Activated CD8-positive, alpha-beta memory T cell treated with anti-CD3 and anti-CD28 coated beads, Interleukin-2, amount 50 U/mL, for 4 hours (primary cell): ENCODE measurements at places on chromosomes 1 and 21.
A peak's percentile ranks its signal among the peaks of the same experiment; 100 is the strongest.

DNA sequence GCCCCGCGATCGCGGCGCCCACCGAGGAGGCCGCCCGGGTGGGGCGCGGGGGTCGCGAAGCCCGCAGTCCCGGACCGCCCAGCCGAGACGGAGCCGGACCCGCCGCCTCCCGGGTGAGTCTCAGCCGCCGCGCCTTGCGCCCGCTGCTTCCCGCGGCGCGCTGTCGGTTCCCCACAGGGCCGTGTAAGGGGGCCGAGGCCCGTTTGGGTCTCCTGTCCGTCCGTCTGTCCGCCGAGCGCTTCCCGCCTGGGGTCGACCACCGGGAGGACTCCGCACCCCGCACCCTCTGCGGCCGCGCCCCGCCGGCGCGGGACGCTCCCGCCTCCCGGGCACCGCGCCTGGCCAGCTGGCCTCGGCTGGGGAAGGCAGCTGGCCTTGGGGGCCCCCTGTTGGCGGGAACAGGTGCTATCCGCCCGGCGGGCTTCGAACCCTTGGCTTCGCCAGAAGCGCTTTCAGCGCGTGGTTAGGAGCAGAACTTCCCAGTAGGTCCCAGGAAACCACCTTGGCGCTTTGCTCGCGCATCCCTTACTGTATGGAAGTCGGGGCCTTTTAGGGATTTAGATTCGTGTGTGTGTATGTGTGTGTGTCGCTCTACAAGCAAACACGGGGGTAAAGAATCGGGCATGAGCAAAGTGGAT is 414 bp downstream of the TMEM51 start:
- DNase-seq = peak; percentile 23

GRCh38 chr1:72202761-72203160 is 79.6 kb downstream of the NEGR1 start:
- DNase-seq = no peak

DNA sequence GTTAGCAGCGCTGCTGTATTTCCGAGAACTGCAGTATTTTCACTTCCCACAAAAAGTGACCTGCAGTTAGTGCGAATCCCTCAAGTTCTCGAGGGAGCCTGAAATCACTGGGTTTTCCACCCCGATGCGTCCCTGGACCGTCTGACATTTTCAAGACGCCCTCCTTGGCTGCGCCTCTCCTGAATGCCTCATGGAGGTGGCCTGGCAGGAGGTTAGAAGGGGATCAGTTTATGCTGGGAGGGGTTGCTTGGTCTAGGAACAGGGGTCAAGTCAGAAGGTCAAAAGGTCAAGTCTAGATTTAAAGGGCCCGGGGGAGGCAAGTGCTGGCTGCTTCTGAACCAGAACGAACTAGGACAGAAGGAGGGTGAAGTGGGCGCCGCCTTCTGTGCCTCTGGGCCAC is 176.8 kb downstream of the PRDM16 start:
- no peak for DNase-seq

DNA sequence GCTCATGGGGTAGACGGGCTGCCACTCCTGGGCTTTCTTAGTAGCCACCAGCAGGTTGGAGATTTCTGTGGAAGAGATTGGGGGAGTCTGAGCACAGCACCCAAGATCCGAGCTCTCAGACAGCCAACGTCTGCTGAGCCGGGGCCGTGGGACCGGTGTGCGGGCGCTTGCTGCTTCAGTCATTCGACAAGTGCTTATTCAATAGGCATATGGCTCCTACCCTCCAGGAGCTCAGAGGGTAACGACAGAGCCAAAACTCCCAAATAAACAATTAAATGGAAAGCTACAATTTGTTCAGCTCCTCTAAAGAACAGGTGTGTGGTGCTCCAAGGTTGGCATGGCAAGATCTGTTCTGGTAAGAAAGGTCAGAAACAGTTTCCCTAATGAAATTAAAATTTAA is 106.0 kb downstream of the RAVER2 start:
- no peak for DNase-seq

DNA sequence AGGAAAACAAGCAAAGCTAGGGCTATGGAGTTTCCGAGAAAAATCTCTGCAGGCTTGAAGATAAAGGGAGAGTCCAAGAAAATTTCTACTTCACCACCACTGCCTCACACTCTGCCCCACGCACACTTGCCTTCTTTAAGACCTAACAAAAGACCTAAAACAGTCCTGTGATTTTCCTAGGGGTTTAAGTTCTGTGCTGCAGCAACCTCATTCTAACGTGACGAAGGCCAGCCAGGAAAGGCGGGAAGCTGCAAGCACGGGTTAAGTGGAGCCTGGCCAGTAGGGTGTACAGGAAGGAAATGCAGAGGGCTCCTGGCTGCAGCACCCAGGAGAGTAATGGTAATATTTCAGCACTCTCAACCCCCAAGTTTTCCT is 1.5 kb downstream of the SPATA6 start:
- DNase-seq = no peak

DNA sequence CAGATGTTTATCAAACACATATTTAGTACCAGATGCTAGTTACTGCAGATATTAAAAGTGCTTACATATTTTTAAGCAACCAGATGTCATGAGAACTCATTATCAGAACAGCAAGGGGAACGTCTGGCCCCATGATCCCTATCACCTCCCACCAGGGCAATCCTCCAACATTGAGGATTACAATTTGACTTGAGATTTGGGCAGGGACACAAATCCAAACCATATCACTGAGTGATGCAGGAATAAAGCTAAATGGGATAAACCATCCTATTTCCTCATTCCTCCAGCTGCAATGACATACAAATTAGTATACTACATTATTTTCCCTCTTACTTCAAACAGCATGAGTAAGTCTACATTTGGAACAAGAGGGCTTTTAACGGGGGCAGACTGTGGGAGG is 3.1 kb upstream of the KCNK2 start:
- no peak for DNase-seq

- no peak for DNase-seq
Measured at GRCh38 chr1:203104789-203105390, 19.1 kb upstream of the MYOG start.

GRCh38 chr1:160708118-160708517 is 3.5 kb downstream of the CD48 start:
- DNase-seq = no peak

GRCh38 chr1:101730559-101730958 is 266.2 kb downstream of the OLFM3 start:
- DNase-seq = no peak

DNA sequence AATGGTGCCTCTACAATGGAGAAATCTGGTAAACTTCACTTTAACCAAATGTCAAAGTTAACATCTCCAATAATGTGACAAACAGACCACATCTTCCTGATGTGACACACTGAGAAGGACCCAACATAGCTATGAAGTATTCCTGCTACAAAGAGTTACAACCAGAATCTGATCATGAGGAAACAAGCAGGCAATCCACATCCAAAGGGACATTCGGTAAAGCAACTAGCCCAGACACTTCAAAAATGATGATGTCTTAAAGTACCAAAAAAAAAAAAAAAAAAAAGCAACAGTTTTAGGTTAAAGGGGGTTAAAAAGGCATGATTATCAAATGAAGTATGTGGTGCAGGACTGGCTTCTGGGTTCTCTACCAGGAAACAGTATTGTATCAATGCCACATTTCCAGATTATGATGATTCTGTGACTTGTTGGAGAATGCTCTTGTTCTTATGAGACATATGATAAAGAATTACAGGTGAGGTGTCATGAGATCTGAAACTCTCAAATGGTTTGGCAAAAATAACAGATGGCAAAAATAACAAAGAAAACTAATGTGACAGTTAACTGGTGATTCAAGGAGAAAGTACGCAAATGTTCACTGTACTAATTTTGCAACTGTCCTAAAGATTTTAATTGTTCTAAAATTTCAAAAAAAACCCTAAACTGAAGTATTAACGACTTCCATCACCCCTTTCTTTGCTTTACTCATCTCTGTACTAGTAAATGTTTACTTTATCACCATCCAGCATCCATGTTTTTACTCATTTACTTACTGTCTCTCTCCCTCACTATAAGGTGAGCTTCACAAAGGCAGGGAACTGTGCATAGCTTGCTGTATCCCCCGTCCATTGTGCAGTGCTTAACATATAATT is 2.8 kb downstream of the CD58 start:
- DNase-seq = no peak

- peak; percentile 53 for DNase-seq
Measured at GRCh38 chr1:40948741-40949443, 30.6 kb upstream of the CTPS1 start.

GRCh38 chr1:58929671-58930325 is 146.0 kb upstream of the JUN start:
- DNase-seq = peak; percentile 92

DNA sequence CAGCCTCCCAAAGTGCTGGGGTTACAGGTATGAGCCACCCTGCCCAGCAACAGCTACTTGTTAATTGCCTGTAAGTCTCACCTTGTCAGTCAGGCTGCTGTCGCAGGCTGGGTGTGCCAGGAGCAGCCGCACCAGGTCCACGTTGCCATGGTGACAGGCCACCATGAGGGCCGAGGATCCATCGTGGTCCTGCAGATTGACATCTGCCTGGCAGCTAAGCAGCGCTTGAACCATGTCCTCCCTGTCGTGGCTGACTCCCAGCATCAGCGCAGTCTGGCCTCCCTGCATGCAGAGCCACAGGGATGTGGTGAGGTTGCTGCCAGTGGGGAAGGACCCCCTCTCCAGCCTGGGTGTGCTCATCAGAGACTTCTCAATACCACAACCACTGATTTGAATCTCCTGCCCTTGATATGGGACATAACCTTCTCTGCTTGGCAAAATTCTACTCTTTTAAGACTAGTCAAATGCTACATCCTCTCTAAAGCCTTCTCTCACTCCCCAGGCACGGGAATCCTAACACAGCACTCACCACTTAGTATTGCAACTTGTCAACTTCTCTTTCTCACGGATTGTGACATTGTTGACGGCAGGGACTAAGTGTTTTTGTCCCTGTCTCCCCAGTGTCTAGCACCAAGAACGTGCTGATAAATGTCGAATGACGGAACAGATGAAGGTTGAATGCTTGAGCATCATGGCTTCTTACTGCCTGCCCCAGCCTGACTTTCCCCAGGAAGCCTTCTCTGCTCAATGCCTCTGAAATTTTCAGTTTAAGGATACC is 52.9 kb downstream of the L1TD1 start:
- DNase-seq = no peak

GRCh38 chr1:36126797-36127500 is 1.9 kb upstream of the COL8A2 start:
- no peak for DNase-seq

DNA sequence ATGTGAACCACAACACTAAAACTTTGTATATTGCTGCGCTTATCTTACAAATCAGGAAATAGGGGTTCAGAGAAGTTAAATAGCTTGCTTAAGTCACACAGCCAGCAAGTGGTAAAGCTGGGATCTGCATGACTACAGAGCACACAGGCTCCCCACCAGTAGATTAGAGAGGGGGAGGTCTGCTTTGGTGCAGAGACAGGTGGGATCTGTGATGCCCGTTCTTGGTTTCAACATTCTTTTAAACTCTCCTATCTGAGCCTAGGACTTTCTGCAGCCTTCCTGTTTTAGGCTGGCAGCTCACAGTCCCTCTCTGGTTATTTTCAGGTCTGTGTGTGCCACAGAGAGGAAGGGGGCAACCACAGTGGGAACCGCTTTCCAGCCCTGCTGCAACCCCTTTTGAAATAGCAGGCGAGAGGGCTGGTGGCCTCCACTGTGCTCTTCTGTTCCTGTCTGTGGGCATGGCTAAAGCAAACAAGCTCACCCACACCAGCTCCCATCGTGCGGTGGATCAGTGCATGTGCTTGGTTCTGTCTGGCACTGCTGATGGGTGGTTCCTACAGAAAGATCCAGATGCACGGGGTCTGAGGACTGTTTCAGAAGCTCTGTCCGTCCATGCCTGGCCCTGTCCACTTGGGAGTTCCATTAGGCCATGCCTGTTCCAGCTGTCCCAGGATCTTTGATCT is 1.7 kb upstream of the IL6R start:
- DNase-seq = peak; percentile 40

- DNase-seq = no peak
Measured at GRCh38 chr1:1117469-1117831, 1.6 kb upstream of the C1orf159 start.

DNA sequence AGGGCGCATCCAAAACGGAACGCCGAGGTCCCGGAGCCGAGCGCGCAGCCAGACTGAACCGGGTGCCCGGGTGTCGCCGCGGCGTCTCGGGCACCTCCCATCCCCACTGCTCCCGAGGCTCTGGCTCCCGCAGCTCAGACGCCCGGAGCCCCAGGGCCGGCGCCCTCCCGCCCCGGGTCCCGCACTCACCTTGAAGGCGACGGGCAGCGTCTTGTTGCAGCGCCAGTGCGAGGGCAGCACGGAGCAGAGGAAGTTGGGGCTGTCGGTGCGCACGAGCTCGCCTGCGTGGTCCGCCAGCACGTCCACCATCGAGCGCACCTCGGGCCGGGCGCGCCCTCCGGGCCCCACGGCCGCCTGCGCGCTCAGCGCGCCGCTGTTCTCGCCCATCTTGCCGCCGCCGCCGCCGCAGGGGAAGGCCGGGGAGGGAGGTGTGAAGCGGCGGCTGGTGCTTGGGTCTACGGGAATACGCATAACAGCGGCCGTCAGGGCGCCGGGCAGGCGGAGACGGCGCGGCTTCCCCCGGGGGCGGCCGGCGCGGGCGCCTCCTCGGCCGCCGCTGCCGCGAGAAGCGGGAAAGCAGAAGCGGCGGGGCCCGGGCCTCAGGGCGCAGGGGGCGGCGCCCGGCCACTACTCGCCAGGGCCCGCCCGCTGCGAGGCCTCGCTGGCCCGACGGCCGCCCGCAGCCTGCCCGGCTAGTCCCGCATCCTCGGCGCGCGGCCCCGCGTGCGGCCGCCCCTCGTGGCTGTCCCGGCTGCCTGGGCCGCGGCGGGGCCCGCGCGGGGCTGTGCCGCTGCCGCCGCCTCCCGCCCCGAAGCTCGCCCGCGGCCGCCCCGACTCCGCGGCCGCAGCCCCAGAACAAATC is 447 bp downstream of the RUNX3 start:
- DNase-seq = peak; percentile 47

DNA sequence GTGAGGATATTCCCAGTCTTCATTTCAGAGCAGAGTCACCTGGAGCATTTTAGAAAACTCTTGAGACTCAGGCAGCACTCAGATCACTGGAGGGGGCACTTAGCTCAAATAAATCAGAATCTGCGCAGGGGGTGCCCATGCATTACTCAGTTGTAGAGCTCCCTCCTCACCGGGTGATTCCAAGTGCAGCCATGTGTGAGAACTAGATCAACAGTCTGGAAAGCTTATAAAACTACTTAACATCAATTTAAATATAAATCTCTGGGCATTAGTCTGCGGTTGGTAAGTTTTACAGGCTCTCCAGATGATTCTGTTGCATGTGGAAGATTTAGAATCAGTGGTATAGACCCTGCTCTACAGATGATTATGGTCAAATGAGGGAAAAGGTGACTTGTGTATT is 128.6 kb downstream of the ST6GALNAC3 start:
- no peak for DNase-seq

DNA sequence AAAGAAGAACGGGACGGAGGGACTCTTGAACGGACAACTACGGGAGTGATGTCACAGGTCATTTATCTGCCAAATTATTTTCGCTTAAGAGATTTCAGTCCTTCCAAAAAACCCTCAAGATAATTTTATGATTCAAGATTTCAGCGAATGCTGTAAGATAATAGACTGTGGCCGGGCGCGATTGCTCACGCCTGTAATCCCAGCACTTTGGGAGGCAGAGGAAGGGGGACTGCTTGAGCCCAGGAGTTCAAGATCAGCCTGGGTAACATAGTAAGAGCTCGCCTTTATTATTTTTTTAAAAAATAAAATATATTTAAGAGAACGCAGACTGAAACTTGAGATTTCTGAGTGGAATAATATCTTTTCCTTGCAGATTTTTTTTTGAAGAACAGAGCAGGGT is 609 bp downstream of the RWDD2B start:
- no peak for DNase-seq

- DNase-seq = no peak
Measured at GRCh38 chr1:230112782-230113181, 45.7 kb downstream of the GALNT2 start.
